Stimulated activated CD4-positive, alpha-beta T cell treated with anti-CD3 and anti-CD28 coated beads, Interleukin-4, amount 100 ng/mL, for 1 hour (primary cell): ENCODE measurements at places on chromosomes 3 and 15.

GRCh38 chr3:117526470-117527079 is 817.0 kb downstream of the TUSC7 start:
- DNase-seq: no peak

GRCh38 chr3:67655364-67656121 is 1.1 kb upstream of the SUCLG2 start:
- DNase-seq: peak; percentile 39

DNA sequence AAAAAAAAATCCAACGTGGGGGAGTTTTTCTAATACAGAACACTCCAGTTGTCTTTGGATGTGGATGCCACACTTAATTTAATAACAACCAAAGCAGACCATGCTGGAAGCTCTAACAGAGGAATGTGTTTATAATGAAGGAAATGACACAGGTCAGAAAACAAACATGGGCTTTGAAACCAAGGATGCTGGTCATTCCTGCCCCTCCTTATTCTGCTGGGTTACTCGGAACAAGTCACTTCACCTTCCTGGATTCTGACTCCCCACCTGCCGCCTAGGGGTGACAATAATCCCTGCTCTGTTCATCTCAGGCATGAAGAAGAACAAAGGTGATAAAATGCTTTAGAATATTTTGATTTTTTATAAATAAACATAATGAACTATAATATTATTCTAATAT is 240.9 kb upstream of the ADAMTS9 start:
- DNase-seq: no peak

GRCh38 chr3:135226057-135226456 is 431.0 kb downstream of the EPHB1 start:
- no peak for DNase-seq

- DNase-seq: no peak
Measured at GRCh38 chr3:56064684-56065083, 403.6 kb downstream of the ERC2 start.

GRCh38 chr15:74517096-74517495 is 23.9 kb upstream of the ARID3B start:
- no peak for DNase-seq
